ENCODE measurements at places on chromosomes 1 and 21.

DNA sequence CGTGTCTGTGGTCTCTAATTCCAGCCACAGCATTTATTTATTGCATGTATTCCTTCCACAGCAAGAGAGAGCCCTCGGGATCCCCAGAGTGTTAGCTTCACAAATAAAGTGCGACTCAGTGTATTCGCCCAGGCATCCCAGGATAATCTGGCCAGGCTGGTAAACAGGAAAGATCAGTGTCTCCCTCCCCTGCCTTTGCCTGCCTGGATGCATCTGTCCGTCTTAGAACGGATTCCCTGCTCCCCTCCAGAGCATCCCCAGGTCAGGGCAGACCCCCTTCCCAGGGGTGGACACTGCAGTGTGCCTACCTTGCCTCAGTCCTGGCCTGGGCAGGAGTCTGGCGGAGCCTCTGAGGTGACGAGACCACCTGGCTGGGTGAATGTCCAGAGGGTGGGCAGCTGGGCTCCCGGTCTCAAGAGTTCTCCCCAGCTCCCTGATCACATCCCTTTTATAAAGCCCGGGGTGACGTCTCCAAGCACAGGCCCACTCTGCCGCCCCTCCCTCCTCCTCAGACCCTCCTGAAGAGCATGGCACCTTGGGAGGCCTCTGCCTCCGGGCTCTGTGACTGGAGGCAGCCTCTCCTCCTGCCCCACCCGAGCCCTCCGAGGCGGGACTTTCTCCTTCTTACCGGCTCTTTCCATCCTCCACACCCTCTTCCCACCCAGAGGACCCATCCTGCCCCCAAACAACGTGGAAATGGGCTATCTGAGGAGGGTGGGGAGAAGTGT, at the start of gene KISS1:
TSS of gene KISS1 (minus strand) at position 424 of the 728 bp plus-strand sequence. CDS start 3,615 bp downstream, outside the sequence.
- DNase-seq, result no peak

DNA sequence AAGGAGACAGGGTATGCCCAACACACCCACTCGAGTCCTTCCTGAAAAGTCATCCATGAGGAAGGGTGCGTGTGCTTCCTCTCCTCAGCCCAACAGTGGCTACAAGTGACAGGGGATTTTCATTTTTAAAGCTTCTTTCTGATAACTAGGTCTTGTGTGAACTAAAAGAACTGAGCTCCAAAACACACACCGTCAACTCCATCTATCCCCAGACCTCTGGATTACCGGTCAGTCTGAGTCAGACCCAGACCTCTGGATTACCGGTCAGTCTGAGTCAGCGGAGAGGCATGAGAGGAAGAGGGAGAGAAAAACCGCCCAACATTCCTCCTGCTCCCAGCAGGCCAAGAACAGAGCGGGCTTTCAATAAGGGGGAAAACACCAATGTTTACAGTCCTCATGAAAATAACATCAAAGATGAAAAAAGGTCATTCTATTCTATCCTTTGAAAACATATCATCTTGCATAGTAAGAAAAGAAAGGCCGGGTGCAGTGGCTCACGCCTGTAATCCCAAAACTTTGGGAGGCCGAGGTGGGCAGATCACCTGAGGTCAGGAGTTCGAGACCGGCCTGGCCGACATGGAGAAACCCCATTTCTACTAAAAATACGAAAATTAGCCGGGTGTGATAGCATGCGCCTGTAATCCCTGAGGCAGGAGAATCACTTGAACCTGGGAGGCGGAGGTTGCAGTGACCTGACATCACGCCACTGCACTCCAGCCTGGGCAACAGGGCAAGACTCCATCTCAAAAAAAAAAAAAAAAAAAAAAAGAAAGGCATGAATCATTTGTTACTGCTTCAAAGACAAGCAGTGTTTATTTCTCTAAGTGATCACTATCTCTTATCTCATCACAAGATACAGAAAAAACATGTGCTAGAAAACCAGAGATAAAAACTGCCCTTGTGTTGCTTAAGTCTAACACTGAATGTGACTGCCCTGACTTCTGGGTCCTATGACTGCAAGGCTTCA, 3.4 kb downstream of the PTTG1IP start:
- peak; percentile 71 for DNase-seq

- no peak for DNase-seq
Measured at GRCh38 chr1:55329808-55330432, 114.8 kb upstream of the USP24 start.

DNA sequence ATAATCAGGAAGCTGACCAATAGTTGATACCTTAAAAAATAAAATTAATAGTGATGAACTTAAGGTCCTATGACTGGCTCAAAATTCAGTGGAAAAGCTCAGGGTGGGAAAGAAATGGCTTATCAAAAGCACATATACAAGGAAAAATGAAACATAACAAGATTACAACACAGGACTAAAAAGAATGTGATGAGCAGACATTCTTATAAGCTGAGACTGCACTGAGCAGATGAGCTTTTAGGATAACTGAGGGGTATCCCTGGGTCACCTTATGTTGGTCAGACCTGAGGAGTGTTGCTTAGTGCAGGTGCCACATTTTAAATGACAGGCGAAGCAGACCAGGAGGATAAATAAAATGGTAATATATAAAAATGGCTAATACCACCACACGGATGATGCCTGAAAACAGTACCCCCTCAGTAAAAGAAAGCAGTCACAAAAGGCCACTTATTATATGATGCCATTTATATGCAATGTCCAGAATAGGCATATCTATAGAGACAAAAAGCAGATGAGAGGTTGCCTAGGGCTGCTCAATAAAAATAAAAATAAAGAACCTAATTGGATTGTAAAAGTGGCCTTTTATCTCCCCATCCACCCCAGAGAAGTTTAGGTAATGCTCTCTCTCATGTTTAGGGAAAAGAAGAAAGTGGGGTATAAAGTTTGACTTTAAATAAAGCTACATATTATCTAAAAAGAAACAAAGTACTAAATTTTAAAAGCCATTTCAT, 163.9 kb downstream of the SLC45A1 start:
- no peak for DNase-seq

DNA sequence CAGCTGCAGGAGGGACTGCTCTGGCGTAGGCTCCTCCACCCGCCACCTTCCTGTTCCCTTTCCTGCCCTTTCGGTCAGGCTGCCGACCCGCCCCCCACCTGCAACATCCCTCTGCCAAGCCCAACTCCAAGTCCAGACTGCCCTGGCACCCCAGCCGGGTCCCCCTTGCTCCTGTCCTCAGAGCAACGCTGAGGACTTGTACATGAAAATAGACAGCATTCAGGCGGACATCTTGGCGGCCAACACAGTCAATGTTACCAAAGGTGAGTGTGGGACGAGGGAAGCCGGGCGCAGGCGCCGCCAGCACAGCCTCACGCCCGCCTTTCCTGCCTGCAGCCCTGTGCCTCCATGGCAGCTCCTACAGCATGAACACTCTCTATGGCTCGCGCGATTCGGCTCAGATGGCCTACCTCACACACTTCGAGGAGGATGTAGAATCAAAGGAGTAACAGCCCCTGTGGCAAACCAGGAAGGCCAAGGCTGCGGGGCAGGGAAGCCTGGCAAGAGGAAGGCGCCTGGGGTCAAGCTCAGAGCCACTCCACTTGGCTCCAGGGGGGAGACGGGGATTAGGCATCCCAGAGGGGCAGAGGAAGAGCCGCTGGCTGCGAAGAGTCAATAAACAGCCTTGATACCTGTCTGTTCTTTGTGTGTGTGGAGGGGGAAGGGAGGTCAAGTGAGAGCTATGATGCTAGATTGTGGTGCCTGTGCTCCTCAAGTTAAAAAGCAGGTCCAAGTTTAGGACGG, 5.8 kb downstream of the RNU5D-1 start:
- DNase-seq, result no peak

DNA sequence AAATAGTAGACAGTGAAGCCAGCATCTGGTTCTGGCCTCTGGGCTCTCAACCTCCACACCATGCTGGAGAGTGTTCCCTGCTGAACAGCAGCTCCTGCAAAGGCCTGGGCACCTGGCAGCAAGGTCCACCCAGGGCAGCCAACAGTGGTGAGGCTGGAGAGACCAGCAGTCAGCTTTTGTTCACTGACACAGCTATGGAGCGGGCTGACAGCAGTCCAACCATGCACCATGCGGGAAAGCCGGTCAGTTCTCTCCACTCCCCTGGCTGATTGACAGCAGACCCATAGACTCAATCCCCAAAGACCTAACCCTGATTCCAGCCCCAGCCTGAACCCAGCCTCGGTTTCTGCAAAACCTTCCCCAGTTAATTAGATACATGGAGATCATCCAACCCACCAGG, 49.0 kb downstream of the KLHDC7A start:
- DNase-seq, result no peak

GRCh38 chr1:202101184-202101583, 21.5 kb upstream of the GPR37L1 start:
- no peak for DNase-seq

GRCh38 chr1:76548513-76549100, 318.7 kb upstream of the ST6GALNAC5 start:
- no peak for DNase-seq

DNA sequence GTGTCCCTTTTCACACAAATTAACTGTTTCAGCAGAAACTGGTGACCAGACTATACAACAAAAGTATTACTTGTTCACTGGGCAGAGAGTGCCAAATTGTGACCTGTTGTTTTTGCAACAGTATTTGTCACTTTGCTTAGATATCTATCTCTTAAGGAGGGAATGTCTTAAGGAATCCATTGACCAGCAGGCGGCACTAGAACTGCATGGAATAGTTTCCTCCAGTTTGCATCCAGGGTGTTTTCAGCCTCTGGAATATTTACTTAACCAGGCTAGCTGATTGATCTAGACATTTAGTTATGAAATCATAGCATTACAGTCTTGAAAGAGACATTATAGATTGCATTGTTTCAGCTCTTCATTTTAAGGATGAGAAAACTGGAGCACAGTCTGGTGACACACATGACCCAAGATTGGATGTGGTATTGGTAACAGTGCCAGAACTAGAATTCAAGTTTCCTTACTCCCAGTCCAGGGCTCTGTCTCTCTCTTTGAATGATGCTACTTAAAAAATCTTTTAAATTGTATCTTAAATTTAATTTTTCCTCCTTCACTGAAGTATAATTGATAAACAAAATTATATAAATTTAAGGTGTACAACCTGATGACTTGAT, 16.9 kb downstream of the RPTN start:
- peak; percentile 48 for DNase-seq

DNA sequence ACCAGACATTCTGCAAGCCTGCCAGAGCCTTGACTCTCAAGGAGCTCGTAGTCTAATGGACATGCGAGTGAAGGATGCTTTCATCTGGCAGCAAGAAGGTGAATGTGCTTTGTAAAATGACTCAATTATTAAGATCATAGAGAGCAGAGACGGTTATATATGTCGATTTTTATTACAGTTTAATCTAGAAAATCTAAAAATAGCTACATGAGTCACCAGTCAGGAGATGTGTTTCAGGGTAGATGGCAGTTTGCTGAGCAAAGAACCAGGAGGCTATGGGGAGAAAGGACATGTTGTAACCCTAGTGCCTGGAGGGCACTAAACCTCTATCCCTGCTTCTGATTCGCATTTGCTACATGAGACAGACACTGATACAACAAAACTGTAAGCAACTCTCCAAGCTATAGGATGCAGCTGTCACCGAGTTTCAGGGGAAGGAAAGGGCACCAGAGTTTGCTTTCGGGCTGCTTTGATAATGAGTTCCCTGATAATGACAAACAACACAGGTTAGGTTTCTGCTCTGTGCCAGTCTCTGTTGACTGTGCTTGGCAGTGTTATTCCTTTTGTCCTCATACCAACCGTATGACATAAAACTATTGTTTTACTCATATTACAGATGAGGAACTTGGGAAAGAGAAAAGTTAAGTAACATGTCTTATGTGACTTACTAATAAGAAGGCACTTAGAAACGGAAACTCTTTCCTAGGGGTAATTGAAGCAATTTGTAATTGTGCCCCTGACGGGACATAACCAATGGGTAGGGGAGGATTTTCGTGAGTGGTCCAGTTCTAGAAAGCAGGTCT, 43.2 kb downstream of the C1orf198 start:
- DNase-seq, result peak; percentile 49

DNA sequence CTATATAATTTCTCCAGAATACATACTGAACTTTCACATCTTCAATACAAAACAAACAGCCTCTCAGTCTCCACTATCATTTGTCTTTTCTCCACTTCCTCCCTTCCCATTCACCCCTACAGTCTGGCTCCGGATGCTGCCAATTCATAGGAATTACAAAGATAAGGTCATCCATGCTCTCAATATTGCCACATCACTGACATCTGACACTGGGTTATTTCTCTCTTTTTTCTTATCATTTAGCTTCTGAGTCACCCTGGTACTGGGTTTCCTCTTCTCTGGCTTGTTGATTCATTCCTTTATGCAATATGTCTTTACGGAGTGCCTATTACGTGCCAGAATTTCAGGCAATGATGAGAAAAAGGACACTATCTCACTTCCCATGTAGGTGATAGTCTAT, 3.1 kb upstream of the SH3BP5L start:
- DNase-seq, result no peak

GRCh38 chr1:9615316-9616063, 26.8 kb downstream of the TMEM201 start:
- no peak for DNase-seq

GRCh38 chr1:116020668-116021272, 44.5 kb downstream of the SLC22A15 start:
- DNase-seq, result peak; percentile 20

DNA sequence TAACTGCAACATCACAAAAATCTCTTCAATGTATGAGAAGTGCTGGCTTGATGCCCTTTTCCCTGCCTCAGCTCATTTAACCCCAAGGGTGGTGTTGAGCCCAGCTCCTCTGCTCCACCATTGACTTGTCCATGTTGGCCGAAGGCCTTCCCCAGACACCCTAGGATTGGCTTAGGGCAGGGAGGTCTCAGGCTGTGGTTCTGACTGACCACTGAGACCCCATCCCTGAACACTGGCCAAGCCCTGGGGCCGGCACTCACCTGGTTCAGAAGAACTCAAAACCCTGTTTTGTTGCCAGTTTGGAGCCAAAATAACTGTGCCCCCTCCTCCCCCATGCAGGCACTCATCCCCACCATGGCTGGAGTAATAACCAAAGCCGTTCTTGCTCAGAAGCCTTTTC, 38.6 kb downstream of the NENF start:
- DNase-seq, result no peak

GRCh38 chr21:31340942-31341487, 3.0 kb downstream of the TIAM1 start:
- no peak for DNase-seq

GRCh38 chr1:51616490-51616889, 402 bp upstream of the OSBPL9 start:
- no peak for DNase-seq

DNA sequence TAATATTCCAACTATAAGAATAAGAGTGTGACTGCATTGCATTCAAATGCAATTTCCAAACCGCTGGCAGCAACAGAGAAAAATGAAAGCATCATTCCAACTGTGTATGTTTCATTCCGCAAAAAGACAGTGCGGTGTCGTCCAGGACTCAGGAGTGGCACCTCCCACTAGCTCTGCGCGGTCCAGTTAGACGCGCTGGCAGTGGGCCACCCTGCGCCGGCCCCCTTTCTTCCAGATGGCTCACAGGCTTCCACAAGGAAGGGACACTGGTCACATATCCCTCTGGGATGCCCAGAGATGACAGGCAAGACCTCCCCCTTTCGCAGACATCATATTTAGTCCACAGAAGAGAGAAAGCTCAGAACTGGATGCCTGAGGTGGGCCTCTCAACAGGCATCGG, 11.9 kb downstream of the WRAP73 start:
- DNase-seq, result no peak
